ENCODE measurements at places on chromosomes 11 and 22.

DNA sequence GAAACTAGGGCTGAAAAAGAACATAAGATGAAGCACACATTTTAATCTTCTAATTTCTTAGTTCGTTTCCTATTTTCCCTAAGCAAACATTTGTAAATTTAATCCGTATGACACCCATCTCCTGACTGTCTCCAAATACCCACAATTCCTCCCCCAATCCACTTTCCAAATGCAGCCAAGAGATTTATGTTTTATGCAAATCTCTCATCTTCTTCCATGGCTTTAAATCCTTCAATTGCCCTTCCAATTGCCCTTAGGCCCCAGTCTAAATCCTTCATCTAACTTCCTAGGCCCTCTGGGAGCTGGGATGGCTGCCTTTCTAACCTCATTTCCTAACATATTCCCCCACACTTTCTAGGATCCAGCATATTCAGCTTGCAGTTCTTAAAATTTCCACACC lies 18.0 kb upstream of the POU2AF1 start:
- DNase-seq, result no peak

- DNase-seq, result no peak
Measured at GRCh38 chr11:74157169-74157568, 13.6 kb downstream of the C2CD3 start.

GRCh38 chr11:32068134-32068870 lies 22.6 kb upstream of the RCN1 start:
- DNase-seq, result no peak

GRCh38 chr11:56977314-56977713 lies 11.4 kb upstream of the OR5AK2 start:
- DNase-seq, result no peak

DNA sequence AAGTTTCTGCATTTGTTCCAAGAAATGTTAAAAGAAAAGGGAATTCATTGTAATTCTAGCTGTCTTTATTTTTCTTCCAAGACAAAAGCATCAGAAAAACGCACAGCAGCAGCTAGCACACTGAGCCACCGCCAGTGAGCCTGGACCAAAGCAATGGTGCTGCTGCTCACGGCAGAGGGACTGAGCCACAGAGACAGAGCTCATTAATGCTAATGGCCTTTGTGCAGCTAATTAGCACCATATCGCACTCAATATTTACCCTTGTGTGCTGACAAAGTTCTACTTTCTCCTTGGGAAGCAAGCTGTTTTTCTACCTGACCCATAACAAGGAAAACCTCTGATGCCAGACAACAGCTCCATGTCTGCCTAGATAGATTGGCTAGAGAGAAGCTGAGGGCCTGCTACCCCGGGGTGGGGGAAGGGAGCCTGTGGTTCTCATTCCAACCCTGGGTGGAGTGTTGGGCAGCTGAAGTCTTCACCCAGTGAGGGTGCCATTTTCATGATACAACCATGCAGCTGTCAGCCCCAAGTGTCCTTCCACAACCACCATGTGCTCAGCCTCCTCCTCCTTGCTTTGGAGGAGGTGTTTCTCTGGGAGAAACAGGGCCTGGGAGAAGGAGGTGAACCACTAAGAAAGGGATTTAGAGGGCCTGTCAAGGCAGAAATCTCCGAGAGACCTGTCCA lies 131.1 kb upstream of the NCAM1 start:
- no peak for DNase-seq

GRCh38 chr11:1690167-1691025 lies 6.6 kb upstream of the KRTAP5-6 start:
- no peak for DNase-seq

- no peak for DNase-seq
Measured at GRCh38 chr11:34366522-34366921, 8.7 kb upstream of the ABTB2 start.

GRCh38 chr22:47190957-47191670 lies 428.7 kb downstream of the TBC1D22A start:
- no peak for DNase-seq

DNA sequence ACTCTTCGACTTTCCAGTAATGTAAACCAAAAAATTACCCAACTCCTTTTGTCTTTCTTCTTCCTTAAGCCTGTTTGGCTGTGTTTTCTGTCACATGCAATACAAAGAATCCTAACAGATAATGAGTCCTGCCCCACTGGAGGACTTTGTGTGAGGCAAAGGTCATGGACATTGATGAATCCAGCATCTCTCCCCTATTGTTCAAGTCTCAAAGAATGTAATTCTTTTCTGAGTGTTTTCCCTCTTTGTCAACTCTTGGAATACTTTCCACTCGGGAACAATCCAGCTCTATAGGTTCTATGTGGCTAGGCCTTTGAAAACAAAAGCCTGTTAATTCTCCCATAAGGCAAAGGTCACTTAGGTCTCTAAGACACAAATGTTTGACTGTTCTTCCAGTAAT lies 100.7 kb downstream of the FAR1 start:
- DNase-seq, result no peak

DNA sequence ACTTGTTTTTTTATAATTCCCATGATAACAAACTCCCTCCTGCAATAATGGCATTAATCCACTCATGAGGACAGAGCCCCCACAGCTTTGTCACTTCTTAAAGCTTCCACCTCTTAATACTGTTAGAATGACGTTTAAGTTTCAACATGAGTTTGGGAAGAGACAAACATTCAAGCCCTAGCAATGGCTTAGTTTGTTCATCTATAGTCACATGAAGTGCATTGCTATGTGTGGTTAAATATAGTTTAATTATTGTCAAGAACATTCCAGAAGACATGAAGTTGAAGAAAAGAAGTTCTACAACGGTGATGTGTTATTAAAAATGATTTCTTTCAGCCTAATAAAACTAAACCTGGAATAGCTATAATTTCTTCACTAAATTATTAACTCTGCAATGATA lies 30.6 kb downstream of the MMP7 start:
- DNase-seq, result no peak

All from HTR-8/SVneo (cell line).